ENCODE measurements at places on chromosomes 2 and 18.

- no peak for DNase-seq
These were observed 354.9 kb downstream of the PTPRM start for GRCh38 chr18:7921938-7922587.

- DNase-seq: no peak
These were observed 531.1 kb downstream of the PARD3B start for GRCh38 chr2:205076405-205076804.

- no peak for DNase-seq
These were observed 643.1 kb downstream of the CNTNAP5 start for GRCh38 chr2:124668161-124668560.

DNA sequence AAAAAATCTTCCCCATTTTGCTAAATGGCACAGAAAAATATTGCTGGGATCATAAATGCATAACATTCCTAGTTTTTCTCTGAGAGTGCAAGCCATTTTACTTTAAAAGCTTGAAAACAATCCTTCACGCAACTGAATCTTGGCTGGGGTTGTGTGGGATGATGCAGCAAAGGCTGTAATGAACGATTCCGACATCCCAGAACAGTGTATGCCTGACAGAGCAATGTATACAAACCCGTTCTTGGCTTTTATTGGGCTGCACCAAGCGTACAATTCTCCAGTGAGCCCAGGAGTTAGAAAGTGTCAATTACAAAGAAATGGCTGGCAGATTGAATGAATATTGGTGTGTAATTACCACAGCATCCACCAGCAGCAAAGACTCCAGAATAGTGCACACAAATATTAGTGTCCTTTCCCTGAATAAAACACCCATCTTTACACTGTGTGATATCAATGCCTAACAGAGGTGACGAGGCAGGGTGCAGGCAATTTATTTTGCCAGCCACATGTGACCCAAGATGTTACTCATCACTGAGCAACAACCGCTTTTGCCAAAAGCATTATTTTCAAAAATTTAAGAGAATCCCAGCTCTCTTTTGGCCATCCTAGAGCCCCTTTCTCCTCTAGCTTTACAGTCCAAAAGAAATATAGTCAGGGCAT is 578.6 kb upstream of the CHAC2 start:
- DNase-seq: no peak

- DNase-seq: no peak
These were observed 225.1 kb upstream of the LRRTM1 start for GRCh38 chr2:80529466-80530165.

DNA sequence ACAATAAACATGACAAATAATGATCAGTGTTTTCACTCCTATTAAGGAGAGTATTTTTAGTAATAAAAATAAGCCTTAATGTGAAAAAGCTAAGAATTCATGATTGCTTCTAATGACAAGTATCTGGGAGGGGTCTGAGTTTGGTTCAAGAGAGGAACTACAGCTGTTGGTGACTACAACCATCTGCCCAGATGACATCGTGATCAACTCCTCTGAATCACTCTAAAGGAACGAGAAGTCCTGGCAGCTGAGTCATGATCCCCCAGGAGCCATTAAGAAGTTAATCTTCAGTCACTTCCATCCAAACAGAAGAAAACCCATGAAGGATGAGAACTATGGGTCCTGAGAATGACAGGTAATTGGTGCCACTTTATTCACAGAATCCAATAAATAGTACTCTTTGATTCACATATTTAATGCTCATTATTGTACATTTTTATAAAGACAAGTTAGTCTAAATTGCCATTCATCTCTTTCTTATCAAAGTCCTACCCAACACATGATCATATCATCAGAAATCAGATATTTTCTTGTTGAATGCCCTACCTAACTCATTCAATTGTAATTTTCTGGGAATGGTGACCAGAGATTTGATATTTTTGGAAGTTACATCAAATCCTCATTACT is 6.8 kb downstream of the TFPI start:
- peak; percentile 81 for DNase-seq

DNA sequence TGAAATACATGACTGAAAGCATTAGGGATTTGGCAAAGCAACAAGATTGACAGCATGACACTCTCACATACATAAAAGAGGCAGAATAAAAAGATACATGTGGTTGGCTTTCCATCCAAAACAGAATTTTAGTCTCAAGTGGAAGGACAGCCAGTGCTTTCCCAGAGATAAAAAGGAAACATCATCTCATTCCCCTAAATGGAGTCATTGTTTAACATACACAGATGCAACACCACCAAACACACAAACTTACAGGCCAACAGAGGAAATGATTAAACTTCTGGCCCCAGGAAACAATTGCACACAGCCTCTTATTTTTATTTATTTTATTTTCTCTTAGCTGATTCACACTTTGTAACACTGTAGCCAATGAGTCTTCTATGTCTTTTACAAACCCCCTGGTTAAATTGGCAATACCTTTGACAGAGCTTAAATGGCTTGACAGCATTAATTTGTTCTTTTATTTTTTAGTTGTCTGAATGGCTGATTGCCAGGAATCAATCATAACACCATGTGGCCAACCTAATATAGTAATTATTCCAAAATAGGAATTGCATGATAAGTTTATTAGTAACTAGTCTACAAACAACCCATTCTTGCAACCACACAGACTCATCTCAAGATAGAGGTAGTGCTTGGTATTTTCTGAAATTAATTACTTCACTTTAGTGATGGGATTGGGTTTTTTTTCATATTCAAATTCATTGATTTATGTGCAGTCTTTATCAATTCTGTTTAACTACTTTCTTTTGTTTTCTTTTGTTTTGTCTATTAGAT is 190.5 kb downstream of the RND3 start:
- no peak for DNase-seq

- DNase-seq: no peak
These were observed 78.4 kb upstream of the UBXN4 start for GRCh38 chr2:135663148-135663700.

DNA sequence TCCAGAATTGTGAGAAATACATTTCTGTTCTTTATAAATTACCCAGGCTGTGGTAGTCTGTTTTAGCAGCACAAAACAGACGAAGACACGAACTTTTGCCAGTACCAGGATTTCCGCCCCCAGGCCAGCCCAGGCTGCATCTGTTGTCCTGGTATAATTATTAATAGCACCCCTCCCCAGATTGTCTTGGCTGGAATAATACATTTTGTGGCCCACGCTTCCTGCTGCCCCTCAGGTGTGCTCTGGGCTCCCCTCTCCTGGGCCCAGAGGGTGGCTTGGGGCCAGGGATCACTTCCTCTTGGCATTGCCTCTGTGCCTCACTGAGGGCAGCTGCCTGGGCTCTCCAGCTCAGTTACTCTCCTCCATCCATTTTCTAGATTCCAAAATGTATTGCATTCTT is 102.1 kb upstream of the HS6ST1 start:
- no peak for DNase-seq

DNA sequence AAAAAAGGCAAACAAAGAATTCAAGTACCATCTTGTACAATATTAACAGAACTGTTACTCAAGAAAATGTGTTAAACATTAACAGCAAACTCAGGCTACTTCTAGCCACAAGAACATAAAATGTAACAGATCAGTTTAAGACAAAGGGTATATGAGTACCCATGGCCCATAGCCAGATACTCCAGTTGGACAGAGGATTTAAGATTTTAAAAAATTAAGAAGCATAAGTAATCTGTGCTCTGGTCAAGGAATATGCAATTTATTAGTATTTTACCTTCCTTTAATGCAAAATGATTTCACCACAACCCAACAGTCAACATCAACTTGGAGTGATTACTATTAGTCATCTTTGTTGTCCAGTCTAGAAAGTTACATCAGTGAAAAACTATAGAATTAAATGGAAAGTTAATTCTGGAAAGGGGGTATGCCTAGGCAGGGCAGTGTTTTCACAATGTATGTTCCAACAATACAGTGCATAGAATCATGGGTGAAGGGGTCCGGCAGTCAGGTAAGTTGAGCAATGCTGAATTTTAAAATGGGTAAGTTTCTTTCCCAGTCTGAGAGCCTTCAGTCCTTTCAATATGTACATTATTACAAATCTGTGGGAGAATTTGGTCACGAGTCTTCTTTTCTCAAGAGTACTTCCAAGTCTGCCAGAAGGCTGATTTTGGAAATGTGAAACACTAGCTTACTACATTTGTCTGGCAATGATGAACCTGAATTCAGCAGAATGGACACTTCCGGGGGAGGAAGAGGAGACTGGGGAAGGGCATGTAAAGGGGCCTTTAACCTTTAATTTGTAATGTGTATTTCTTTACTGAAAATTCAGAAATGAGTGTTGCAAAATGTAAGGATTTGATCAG is 34.5 kb downstream of the SFT2D3 start:
- DNase-seq: no peak

- DNase-seq: no peak
These were observed 8.2 kb upstream of the CLIP4 start for GRCh38 chr2:29106980-29107388.

- DNase-seq: no peak
These were observed 709 bp upstream of the DQX1 start for GRCh38 chr2:74526649-74527230.

- no peak for DNase-seq
These were observed 742.0 kb upstream of the FANCL start for GRCh38 chr2:58983111-58983510.

DNA sequence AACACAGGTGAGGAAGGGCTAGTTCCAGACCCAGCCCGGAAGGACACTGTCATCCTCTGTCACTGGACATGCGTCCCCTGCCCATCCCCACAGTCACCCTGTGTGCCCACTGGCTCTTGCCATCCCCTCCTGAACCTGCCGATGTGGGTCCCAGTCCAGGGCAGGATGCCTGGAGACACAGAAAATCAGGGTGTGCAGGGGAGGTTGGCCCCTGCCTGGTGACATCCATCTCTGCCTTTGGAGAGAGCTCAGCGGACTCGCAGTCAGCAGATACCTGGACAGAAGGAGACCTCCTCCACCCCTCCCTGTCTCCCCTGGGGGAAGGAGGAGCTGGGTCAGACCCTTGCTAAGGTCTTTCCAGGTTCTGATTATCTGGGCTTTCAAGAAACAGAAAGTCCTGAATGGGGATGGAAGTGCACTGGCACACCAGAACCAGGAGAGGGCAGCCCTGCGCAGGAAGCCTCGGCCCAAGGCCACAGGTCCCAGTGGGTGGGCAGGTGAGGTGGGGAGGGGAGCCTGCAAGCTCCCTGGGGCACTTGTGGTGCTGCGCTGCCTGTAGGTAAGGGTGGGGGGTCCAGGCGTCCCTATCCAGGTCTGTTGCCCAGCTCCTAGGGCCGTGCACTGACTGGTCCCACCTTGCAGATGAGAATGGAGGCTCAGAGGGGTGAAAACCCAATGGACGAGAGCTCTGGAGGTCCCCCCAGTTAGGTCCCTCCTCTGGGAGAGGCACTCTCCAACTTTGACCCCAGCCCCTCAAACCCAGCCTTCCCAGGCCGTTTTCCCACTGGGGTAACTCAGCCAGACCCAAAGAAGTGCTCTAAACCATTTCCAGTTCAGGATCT is 9.7 kb upstream of the OTOS start:
- no peak for DNase-seq

DNA sequence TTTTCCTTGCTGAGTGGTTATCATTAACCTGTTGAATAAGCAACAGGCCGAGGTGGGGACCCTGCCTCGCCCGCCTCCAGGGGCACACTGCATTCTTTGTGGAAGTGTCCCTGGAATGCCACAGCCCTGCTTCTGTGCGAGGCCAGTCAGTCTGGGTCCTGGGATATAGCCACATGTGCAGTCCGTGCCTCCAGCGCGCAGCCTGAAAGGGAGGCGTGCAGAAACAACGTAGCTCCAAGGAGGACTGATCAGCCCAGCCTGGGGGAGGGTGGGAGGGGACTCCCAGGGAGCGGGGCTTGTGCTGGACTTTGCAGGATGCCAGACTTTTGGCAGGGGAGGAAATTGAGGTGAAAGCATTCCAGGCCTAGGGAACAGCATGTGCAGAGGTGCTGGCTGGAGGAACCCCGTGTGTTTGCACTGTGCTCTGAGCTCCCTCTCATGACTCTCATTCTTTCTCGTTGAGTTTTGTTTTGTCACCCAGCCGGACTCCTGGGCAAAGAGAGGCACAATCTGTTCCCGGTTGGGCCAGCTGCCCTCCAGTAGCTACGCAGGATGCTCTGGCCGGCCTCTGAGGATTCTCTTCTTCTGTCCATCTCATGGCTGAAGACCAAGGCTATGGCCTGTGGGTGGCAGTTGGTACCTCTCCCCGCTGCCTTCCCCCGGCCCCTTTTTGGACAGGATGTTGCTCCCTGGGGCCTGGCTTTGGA is 39.7 kb downstream of the HPCAL1 start:
- no peak for DNase-seq

DNA sequence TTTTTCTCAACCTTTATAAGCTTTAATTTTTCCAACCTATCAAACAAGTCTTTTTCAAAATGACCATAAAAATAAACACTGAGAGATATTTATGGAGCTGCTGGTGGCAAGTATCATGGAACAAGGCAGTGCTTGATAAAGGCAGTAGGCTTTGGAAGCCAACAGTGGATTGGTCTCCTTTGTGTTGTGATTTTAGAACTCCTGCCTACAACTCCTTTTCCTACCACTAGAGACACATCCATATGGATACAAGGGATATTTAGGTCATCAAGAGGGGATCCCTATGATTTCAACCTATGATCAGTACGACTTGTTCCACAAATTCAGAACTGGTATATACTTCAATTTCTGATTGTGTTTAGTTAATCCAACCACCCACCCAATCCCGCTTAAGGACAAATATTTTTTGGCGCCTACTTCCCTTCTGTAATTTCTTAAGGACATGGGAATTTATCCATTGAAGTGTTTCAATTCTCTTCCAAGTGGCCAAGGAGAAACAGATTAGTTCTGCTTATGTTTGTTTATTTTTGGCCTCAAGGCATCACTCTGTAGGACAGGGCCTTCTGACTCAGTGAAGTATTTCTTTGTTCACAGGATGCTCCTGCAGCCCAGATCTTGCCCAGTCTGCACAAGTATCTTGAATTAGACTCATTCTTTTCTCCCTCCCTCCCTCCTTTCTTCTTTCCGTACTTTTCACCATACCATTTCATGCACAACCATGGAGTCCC is 2119.6 kb upstream of the PIK3C3 start:
- no peak for DNase-seq

- no peak for DNase-seq
These were observed 12.3 kb downstream of the MRPS5 start for GRCh38 chr2:95109260-95109659.

GRCh38 chr18:22914633-22915032 is 18.5 kb upstream of the RBBP8 start:
- DNase-seq: no peak

GRCh38 chr2:179307616-179308371 is 43.2 kb upstream of the SESTD1 start:
- DNase-seq: no peak

GRCh38 chr2:161713706-161714105 is 89.5 kb downstream of the SLC4A10 start:
- DNase-seq: no peak
